Activated naive CD4-positive, alpha-beta T cell treated with Interleukin-2 at 50 U/mL for 16 hours (primary cell): ENCODE measurements at places on chromosomes 3 and 15.

DNA sequence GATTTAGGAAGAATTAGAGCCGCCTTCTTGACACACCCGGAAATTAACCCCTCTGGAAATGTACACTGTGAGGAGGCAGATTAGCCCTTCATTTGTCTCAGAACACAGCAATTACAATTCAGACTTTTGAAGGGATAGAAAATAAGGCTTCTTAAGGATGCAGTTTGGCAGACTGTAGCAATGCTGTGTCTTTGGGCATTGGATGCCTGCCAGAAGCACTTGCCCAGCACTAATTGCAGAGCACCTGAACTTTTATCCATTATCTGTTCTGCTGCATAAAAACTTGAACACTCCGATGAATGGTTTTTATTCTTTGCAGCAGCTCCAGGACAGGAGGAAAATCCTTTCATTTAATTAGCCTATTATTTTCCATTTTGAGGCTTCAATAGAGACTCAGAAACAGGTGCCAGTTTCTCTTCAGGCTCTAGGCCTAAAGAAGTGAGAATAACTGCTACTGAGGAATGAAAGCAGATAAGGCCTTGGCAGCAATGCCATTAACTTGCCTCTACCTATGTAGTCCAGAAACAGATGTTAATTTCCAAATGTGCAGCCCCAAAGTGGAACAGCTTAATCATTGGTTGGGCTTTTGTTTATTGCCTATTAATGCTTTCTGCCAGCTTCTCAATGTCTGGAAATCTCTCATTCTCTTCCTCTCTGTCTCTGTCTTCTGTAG lies 418.5 kb downstream of the NSUN3 start:
- DNase-seq, result no peak

DNA sequence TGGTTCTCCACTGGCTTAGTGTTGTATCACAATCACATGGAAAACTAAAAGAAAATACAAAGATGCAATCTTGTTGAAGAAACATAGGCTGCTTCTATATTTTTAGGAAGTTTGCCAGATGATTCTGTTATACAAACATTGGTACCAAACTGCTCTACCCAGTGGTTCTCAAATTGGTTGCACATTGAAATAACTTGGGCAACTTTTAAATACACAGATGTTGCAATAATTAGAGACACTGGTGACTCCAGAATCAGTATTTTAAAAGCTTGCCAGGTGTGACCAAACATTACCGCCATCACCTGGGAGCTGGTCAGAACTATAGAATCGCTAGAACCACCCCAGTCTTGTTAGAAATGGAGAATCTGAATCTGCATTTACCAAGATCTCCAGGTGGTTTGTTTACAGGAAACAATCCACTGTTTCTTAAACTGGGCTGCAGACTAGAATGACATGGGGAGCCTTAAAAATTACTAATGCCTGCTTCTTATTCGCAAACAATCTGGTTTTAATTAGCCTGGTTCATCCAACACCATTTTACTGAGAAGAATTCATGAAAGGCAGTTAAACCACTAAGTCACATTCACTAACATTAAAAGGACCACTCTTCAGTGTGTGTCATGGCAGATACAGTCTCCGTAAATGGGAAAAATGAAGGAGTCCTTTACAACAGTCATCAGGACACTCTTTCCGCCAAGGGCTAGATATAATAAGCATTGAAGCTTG lies 76.5 kb downstream of the ACAP2 start:
- DNase-seq, result no peak

DNA sequence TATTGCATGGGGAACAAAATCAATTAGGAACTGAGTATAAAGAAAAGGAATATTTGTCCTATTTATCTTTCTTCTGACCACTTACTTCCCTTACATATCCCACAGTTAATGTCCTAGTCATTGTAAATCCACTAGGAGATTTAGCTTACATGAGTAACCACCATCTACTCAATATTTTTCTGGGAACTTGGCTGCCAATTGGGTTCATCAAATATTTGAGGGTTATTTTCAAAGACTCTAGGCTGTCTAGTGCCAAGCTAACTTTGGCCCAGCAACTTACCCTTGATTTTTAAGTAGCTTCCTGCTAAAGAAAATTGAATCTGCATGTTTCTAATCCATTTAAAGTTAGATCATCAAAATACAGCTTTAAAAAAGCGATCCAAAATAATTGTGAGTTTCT lies 362.5 kb upstream of the EPHA3 start:
- no peak for DNase-seq

GRCh38 chr3:182605882-182606611 lies 187.3 kb upstream of the ATP11B start:
- DNase-seq, result no peak

- no peak for DNase-seq
Observed at GRCh38 chr3:43104039-43104438, 1.8 kb downstream of the POMGNT2 start.

DNA sequence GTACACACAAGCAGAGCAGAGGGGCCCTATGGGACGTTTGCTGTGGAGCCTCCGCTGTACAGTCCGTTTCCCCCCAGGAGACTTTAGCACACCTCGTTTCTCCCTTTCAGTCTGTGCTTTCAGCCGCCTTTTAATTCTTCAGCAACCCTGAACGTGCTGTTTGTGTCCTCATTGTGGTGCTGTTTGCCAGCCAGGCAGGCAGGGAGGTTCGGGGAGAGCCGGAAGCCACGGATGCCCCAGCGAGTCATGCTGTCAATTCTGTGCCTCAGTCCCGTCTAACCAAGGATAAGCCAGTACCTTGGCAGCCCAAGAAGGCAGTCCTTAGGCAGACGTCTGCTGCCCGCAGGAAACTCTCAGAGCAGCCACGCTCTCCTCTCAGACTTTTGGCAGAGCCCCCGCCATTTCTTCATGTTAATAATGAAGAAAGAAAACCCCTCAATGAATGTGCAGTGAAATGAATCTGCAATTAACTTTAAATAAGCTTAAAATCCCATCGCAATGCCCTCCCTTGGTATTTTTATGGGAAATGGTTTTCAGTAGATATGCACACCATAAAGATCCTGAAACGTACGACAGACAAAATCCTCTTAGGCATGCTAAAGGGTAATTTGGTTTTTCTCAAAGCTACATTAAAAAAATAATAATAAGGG lies 158.6 kb downstream of the UACA start:
- no peak for DNase-seq

DNA sequence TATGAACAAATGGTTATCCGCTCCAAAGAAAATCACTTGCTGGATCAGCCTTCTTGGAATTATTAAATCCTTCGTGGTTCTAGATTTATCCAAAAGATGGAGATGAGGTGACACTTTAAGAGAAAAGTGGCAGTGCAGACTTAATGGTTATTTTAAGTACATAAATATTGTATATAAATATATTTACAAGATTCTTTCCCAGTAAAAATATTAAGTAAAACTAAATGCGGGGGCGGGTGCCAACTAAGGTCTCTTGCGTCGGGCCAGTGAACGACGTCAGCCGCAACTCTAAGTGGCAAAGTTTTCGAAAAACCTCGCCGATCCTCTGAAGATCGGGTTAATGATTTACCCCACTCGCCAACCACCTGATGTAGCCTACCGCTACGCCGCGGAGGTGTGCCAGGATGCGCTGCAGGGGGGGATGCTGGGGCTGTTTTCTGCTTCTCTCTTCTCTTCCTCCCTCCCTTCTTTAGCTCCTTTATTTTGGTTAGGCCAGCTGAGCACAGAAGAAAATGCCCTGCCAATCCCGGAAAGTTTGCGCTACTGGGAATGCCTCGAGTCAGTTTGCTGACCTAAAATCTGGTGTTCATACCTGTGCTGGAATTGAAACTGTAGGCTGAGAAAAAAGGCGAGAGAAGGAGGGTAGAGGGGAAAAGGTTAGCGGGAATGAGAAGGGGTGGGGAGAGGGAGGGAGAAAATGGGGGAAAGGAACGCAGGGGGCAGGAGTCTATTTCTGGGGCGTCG lies 7.6 kb upstream of the FOXB1 start:
- no peak for DNase-seq

DNA sequence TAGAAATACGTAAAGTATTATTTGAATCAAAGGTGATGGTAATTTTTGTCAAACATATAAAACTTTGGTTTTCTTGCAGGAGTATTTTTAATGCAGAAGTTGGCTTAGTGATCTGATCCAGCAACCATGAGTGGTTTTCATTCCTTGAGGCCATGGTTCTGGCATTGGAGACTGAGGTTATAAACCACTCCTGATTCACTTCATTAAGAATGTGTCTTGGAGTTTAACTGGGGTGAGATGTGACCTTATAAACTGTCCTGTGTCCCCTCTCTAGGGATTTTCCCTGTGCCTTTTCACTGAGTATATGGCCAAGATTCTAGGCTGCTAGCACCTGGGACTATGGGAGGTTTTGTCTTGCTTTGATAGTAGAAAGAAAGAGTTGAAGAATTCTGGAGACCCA lies 94.3 kb downstream of the RYR3 start:
- no peak for DNase-seq

DNA sequence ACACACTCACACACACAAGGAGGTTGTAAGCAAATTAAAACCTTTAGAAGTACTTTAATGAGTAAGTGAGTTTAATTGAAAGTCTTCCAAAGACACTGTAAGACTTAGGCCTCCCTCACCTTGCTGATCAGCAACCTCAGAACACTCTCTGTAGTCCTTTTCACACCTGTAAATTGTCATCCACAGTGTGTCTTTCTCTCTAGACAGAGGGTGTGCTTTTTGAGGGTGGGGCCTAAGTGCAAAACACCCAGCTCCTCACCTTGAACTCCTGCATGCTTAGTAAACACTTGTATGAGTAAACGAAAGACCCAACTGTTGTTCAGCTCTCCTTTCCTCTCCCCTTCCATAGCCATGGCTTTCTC lies 183.2 kb upstream of the IL12A start:
- no peak for DNase-seq
